ENCODE measurements at places on chromosomes 7 and 10.

- DNase-seq, result no peak
Observed at GRCh38 chr10:114925587-114926586, 12.1 kb upstream of the TRUB1 start.

DNA sequence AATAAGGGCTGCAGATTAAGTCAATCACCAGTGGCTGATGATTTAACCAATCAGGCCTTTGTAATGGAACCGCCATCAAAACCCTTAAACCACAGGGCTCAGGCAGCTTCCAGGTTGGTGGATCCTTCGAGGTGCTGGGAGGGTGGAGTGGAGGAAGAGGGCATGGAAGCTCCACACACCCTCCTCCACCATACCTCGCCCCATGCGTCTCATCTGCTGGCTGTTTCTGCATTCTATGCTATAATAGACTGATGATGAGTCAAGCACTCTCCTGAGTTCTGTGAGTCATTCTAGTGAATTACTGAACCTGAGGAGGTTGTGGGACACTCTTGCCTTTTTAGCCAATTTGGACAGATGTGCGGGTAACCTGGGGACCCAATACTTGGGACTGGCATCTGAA lies 43.9 kb downstream of the CHST15 start:
- no peak for DNase-seq

- DNase-seq, result no peak
Observed at GRCh38 chr10:32388258-32389027, 41.5 kb upstream of the EPC1 start.

DNA sequence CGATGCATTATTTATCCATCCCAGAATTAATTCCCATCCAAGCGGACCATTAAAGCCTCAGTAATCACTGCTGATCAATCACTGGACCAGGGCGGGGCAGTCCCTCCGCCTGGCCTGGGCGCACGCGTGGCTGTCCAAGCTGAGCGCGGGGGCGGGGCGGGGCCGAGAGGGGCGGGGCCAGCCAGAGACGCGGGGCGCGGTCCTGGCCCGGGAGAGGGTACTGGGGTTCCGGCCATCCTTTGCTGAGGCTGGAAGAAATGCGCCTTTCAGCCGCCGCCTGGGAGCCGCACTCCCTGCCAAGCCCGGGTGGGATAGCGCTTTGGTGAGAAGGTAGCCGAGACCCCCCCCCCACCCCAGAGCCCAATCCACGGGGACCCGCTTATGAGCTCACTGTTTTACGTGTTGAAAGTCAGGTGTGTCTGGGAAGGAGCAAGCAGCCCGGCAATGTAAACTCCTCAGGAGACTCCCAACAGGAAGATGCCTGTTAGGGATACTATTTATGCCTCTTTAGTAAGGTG lies at the start of gene ARHGAP22:
Gene ARHGAP22, minus strand, starts transcription at position 83 of the 518 bp plus-strand sequence. CDS start 277 bp downstream, outside the sequence.
- DNase-seq, result no peak

DNA sequence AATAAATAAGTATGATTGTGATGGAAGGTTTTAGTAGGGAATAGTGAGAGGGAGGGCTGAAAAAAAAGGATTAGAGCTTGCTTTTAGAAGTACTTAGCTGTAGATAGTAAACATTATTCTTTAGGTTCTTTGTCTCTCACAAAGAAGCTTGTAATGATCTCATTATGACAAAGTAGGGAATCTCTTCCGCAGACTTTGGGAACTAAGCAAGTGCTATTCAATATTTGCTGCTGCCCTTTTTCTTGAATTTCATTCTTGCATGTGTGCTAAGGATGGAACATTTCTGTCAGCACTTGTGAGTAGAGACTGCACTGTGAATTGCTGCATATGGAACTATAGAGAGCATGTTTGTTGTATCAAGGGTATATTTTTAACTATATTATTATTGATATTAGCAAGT lies 173.4 kb downstream of the ST7 start:
- no peak for DNase-seq

- no peak for DNase-seq
Observed at GRCh38 chr7:29343399-29343798, 148.8 kb downstream of the CHN2 start.

GRCh38 chr10:74415146-74415839 lies 264.3 kb downstream of the ADK start:
- DNase-seq, result no peak

DNA sequence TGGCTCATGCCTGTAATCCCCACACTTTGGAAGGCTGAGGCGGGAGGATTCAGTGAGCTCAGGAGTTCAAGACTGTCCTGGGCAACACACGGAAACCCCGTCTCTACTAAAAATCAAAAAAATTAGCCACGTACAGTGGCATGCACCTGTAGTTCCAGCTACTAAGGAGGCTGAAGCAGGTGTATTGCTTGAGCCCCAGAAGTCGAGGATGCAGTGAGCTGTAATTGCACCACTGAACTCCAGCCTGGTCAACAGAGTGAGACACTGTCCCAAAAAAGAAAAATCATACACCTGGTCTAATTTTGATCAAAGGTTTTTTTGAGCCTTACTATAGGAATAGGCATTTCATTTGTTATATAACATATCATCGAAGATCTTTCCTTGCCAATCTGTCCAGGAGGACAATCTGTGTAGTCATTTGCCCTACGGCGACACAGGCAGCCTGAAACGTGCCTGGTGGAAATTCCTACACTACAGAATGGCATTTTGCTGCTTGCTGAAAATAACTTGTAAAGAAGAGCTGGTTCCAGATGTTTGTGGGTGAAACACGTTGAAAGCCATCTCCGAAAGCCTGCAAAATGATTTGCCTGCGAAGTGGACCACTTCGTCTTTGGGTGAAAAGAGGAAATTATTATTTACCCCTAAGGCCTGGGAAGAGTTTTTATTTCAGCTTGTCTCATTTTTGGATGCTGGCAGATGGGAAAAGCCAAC lies 31.3 kb upstream of the GDI2 start:
- no peak for DNase-seq

- DNase-seq, result no peak
Observed at GRCh38 chr7:10657201-10657600, 316.5 kb upstream of the PHF14 start.

DNA sequence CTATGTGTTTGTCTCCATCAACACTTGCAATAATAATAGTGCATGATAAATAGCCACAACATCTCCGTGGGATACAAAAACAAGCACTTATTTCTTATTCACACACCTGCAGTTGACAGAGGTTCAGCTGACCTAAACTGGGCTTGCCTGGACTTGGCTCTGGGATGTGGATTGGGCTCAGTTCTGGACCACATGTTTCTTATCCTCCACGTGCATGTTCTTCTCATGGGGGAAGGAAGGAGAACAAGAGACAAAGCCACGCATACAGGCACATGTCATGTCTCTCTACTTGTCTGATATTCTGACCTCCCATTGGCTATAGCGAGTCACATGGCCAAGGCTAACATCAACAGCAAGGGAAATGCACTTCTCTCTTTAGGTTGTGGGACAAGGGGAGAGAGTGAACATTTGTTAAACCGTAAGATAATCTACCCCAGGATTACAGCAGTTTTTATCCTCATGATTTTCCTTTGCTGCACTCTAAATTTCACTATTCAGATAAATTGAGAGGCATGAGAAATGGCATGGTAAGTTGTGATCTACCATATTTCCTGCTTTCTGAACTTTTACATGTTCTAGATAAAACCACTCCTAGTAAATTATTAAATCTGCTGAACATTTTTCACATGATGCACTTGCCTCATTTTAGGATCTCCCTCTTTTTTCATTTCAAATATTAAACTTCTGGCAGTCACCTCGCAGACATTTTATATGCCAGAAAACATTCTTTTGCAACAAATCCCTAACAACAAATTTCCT lies 33.7 kb downstream of the CFAP58 start:
- DNase-seq, result no peak

- DNase-seq, result no peak
Observed at GRCh38 chr7:147182874-147183273, 1066.3 kb downstream of the CNTNAP2 start.

DNA sequence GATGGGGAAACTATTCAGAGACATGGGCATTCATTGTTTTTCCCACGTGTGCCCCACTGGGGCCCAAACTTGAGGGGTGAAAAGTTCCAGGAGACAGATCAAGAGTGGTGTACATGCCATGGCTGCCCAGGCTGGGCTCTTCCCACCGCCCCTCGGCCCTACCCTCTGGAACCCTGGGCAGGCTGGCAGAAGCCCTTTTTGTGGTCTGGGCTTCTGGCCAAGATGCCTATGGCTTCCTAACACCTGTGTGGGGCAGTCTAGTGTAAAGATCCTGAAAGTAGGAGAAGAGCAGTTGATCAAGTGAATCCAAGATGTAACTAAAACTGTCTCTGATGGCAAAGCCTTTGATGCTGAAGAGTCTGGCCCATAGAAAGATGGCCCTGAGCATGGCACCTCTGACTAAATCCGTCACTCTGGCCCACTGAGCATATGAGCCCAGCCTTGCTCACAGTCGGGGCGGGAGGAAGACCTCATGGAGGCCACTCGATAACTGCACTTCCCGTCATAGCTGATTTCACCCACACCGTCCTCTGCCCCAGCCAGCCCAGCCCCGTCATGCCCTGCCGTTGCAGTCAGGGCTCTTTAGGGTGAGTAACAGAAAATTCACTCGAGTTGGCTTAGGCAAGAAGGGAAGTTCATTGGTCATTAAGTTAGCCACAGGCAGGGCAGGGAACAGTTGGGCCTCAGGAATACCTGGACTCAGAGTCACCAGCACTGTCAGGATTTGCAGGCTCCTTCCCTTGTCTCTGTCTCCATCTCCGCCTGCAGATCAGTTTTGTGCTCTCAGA lies 37.9 kb upstream of the MTPAP start:
- DNase-seq, result no peak

DNA sequence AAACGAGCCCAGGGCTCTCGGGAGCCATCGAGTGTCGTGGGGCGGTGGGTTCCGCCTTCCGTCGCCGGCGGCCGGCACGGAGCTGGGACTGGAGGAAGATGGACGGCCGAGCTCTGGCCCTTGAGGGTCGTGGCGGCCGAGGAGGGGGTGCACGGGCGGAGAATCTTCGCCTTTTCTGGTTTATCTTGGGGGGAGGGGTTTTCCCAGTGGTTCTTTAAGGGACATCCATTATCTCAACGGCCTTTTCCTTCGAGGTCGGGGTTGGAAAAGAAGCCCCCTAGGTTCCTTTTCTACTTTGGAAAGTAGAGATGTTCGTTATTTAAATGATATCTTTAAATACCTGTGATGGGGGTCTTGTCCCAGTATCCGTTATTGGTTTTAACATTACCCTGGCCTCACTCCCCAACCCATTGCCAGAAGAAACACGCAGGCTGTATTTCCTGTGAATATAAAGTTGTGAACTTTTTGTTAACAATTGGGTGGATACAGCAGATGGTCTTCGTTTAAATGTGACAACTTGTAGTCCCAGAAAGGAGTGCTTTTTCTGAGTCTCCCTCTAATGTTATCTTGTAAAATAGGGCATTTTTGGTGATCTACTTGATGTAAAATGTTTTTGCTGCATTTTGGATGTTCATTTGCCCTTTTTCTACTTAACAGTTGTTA lies 765 bp downstream of the CCAR1 start:
- DNase-seq, result no peak

- DNase-seq, result no peak
Observed at GRCh38 chr7:147079921-147080420, 963.4 kb downstream of the CNTNAP2 start.

DNA sequence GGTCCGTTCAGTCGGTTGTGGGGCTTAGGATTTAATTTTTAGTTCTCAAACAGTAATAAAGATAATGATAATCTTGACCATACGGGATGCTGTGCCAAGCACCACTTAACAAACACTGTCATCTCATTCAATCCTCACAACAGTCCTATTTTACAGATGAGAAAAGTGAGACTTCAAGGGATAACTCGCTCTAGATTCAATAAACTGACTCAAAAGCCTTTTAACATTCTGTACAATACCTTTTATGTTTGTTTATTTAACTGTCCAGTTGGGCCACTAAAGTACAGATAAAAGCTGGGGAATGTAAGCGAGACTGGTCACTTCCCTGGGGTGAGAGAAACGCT lies 437 bp upstream of the CFAP69 start:
- DNase-seq, result no peak

- DNase-seq, result no peak
Observed at GRCh38 chr10:117663750-117664149, 121.2 kb downstream of the EMX2 start.

DNA sequence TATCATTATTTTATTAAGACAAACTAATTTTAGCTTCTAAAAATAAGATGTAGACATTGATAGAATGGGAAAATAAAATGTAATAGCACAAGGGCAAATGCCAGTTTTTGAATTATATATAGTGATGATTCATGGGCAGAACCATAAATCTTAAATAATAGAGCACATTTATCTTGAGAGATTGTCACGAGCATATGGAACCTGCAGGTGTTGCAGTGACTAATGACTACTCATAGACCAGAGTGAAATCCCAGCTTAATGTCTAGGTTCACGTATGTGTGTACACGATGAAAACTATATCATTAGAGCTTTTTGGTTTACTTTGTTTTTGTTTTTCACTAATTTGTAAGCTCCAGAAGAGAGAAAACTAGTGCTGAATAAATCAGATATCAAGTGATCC lies 150.2 kb upstream of the CACNA2D1 start:
- no peak for DNase-seq

DNA sequence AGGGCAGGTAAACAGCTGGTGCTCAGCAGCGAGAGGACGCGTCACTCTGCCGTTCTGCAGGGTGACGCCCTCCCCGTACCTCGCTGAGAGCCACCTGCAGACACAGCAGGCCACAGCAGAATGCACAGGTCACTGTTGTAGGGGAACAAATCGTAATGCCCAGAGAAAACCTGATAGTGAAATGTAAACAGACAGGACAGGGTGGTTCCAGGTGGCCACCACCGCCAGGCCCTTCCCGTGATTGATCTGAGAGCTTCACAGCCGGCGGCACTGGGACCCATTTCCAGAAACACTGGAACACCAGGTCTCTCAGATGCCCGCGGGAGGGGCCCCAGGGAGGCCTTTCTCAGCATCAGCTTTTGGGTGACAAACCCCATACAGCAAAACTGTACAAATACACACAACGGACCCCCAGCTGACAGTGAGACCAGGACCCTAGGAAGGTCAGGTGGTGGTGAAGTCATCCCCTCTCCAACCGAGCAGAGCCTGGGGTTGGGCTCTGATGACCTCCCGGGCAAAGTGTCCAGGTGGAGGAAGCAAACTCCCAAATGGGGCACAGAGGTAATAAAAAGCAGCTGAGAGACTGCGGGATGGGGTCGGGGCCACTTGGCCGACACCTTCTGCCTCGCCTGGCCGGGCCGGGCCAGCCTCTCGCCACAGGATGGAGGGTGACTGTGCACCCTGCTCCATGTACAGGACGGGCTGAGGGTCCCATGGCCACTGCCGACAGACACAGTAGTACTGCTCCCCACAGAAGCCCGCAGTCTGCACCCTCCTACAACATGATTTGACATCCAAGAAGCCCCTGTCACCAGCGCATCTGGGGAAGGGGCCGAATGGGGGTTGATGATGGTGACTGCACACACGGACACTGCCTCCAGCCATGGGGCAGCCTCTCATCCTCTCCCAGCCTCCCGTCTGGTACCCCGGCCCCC lies 4.6 kb downstream of the BHLHA15 start:
- DNase-seq, result no peak

GRCh38 chr10:103678178-103678526 lies 177.2 kb downstream of the SH3PXD2A start:
- peak; percentile 81 for DNase-seq

All from activated CD4-positive, alpha-beta T cell treated with anti-CD3 and anti-CD28 coated beads, Interleukin-2, amount 50 U/mL, for 4 hours (primary cell).